ENCODE measurements at places on chromosomes 1 and 21. TPM values are rescaled to one million over a fixed set of nuclear protein-coding genes. Genes with fewer than 3 reads are reported as not detected.

Gene LYPD8
- not detected for total RNA-seq

Gene SPRR2G
- total RNA-seq: not detected

Gene TRIM67
- total RNA-seq: not detected

DNA sequence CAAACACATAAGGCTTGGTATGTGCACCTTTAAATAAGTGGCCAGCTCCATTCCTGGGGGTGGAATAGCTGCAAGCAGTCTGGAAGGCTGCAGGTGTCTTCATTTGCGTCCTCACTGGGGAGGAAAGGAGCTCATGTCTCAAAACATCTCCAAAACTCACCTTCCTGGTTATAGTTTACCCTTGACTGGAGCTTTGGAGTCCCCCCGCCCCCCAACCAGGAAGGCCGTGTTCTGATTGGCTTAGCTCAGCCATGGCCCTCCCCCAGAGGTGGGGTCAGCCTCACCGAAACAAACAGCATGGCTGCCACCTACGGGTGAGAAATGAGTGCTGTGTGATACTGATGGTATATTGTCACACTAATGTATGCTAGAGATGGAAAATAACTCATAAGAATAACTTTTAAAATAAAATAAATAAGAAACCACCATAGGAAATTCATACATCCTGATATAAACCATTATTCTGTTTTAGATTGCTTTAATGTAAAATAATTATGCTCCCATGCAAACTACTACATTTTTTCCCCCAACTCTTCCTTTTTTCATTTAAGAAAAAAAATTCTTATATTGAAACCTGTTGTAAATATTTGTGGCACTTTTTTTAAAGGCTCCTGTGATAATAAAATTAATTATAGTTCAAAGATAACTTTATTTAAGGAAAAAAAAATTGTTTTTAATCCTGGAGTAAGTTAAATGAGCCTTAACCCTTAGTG lies 90.8 kb downstream of the ZP4 start:
- peak; percentile 81 for DNase-seq
- no peaks in the 10 kb centered on the region for H3K36me3 ChIP-seq
- H3K4me1 ChIP-seq: no peaks in the 10 kb centered on the region
- H3K27me3 ChIP-seq: no peaks in the 10 kb centered on the region

GRCh38 chr1:15177710-15178166 lies 24.2 kb downstream of the TMEM51 start:
- no peaks in the 10 kb centered on the region for H3K27me3 ChIP-seq
- H3K4me3 ChIP-seq: no peak overlapping the region
- DNase-seq: no peak
- peaks cover 73% of the 10 kb centered on the region for H3K4me1 ChIP-seq
- H3K36me3 ChIP-seq: no peaks in the 10 kb centered on the region

DNA sequence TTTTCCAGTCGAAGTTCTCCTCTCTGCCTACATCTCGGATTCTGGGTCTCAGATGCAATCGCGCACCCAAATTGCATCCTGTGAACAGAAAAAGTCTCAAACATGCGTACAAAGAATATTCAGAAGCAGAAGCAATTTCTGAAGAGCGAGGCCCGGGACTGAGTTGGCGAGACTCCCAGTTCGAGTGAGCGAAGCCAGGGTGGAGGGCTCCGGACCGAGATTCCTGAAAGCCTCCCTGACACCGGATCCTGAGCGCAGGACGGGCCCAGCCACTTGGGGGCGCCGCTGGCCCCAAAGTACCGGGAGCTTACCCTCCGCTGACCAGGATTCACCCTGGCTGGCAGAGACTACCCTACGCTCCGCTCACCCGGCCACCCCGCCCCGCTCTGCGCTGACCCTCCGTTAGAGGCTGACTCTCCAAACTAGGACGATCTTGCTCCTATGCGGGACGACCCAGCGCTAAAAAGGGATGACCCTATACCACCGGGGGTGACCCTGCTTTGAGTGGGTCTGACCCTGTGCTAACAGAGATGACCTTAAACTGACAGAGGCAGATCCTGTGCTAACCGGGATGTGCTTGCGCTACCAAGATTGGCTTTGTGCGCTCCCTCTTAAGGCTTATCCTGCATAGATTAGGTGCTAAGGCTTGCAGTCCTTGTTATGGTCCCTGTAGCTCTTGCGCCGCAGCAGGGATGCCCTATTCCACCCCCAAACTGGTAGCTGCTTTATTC lies 12.1 kb downstream of the FOXD2 start:
- no peaks in the 10 kb centered on the region for H3K4me1 ChIP-seq
- no peak overlapping the region for H3K27ac ChIP-seq
- no peak overlapping the region for H3K4me3 ChIP-seq
- no peaks in the 10 kb centered on the region for H3K36me3 ChIP-seq

- H3K27me3 ChIP-seq: no peaks in the 10 kb centered on the region
- no peaks in the 10 kb centered on the region for H3K36me3 ChIP-seq
- no peak overlapping the region for H3K4me3 ChIP-seq
- peak overlapping the region; percentile 21 for H3K27ac ChIP-seq
Observed at GRCh38 chr1:174818951-174819350, 180.8 kb upstream of the CACYBP start.

DNA sequence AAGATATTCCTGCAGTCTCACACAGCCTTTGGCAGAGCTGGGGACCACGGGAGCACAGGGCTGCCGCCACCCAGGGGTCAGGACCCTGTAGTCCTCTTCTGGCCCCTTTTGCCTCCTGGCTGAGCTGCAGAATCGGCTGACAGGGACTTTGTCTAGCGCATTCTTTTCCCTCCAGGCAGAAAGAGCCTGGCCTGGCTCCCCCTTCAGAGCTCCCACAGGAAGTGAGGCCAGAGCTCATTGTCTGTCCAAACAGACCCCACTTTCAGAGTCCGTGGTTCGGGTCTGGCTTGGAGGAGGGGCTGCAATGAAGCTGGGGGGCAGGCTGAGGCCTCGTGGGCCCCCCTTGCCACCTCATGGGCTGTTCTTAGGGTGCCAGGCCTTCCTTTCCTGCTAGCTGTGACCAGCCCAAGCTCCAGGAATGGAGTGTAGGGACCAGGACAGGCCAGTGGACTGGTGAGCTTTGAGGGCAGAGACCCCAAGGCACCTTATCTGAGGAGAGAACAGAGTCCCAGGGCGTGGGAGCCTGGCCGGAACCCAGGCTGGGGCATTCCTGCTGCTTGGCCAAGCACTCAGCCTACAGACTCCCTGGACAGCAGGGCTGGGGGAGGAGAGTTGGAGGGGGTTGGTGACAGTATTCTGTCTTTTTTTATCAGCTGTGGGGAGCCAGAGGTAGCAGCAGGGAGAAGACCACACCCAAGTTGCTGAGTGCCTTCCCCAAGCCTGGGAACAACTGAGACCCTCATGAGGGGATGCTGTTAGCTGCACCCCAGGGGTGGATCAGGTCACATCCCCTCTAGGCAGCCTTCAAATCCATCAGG lies 4.7 kb downstream of the CELSR2 start:
- H3K4me3 ChIP-seq: no peak overlapping the region
- no peak for DNase-seq
- no peaks in the 10 kb centered on the region for H3K27me3 ChIP-seq
- H3K36me3 ChIP-seq: no peaks in the 10 kb centered on the region
- H3K4me1 ChIP-seq: peaks cover 34% of the 10 kb centered on the region
- peak overlapping the region; percentile 46 for H3K27ac ChIP-seq

DNA sequence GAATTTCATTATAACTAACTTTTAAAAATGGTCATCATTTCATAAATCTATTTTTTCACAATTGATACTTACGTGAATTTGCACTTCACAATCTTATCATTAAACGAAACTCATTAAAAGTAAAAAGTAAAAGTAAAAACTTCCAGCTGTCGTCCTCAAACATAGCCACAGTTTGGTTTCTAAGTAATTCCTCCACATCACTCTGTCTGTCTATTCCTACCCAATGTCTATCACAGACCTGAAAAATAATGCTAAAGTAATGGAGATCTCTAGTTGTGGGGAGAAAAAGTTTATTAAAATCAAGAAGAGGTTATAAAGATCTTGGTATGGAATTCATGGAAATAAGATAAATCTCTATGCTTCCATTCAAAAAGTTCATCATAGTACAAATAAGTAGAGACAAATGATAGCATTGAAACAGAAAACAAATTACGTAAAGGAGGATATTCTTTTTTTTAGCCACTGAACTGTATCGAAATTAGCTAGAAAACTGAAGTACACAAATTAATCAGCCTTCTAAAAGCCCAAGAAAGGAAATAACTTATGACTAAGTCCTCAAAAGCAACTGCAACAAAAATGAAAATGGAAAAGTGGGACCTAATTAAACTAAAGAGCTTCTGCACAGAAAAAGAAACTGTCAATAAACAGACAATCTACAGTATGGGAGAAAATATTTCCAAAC lies 148.6 kb downstream of the TIAM1 start:
- no peaks in the 10 kb centered on the region for H3K27me3 ChIP-seq
- no peak overlapping the region for H3K27ac ChIP-seq
- no peak for DNase-seq
- no peaks in the 10 kb centered on the region for H3K36me3 ChIP-seq
- H3K4me3 ChIP-seq: no peak overlapping the region
- H3K4me1 ChIP-seq: no peaks in the 10 kb centered on the region

- no peak for DNase-seq
- H3K36me3 ChIP-seq: no peaks in the 10 kb centered on the region
- H3K27me3 ChIP-seq: no peaks in the 10 kb centered on the region
- peak overlapping the region; percentile 12 for H3K4me3 ChIP-seq
Observed at GRCh38 chr1:66932291-66932690, 7.5 kb downstream of the MIER1 start.

DNA sequence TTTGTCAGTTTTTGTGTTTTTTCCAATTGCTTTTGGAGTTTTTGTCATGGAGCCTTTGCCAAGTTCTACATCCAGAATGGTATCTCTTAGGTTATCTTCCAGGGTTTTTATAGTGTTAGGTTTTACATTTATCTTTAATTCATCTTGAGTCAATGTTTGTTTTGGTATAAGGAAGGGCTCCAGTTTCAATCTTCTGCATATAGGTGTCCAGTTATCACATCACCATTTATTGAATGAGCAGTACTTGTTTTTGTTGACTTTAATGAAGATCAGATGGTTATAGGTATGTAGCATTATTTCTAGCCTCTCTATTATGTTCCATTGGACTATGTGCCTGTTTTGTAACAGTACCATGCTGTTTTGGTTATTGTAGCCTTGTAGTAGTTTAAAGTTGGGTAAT lies 1233.1 kb downstream of the PLA2G4A start:
- no peaks in the 10 kb centered on the region for H3K36me3 ChIP-seq
- no peak overlapping the region for H3K27ac ChIP-seq
- H3K4me3 ChIP-seq: no peak overlapping the region
- no peaks in the 10 kb centered on the region for H3K4me1 ChIP-seq
- no peak for DNase-seq

- H3K36me3 ChIP-seq: no peaks in the 10 kb centered on the region
- no peaks in the 10 kb centered on the region for H3K4me1 ChIP-seq
- H3K27ac ChIP-seq: no peak overlapping the region
- H3K27me3 ChIP-seq: no peaks in the 10 kb centered on the region
Observed at GRCh38 chr1:230773396-230774033, 26.3 kb downstream of the CAPN9 start.

DNA sequence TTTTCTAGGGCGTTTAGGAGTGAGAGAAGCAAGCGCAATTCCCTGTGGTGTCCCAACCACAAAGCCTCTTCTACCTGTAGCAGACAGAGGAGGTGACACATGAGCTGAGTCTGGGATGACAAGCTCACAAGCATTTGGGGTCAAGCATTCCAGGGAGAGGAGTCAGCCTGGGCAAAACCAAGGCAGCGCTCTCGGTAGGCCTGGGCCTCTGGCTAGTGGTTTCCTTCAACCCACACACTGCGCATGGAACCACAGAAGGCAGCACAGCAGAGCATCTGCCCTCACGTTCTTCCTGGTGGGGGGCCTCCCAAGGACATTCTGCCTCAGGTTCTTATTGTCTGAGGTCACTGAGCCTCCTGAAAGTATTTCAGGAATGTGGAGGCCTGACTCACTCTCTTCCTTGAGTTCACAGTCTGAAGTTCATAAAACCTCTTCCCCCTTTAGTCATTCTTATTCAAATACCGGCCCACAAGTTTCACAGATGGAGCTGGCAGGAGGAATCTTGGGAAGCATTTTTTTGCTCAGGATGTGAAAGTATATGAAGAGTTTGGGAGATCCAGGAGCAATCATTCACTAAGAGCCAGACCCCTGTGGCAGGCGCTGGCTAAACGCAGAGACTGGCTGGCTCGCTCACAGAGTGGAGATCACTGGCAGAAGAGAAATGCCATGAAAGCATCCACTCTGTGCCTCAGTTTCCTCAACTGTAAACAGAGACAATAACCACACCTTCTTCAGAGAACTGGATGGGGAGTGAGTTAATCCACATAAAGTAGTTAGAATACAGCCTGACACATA lies 26.8 kb downstream of the CCN1 start:
- H3K4me3 ChIP-seq: no peak overlapping the region
- H3K36me3 ChIP-seq: no peaks in the 10 kb centered on the region
- H3K27me3 ChIP-seq: no peaks in the 10 kb centered on the region
- H3K27ac ChIP-seq: no peak overlapping the region
- no peak for DNase-seq
- H3K4me1 ChIP-seq: no peaks in the 10 kb centered on the region

DNA sequence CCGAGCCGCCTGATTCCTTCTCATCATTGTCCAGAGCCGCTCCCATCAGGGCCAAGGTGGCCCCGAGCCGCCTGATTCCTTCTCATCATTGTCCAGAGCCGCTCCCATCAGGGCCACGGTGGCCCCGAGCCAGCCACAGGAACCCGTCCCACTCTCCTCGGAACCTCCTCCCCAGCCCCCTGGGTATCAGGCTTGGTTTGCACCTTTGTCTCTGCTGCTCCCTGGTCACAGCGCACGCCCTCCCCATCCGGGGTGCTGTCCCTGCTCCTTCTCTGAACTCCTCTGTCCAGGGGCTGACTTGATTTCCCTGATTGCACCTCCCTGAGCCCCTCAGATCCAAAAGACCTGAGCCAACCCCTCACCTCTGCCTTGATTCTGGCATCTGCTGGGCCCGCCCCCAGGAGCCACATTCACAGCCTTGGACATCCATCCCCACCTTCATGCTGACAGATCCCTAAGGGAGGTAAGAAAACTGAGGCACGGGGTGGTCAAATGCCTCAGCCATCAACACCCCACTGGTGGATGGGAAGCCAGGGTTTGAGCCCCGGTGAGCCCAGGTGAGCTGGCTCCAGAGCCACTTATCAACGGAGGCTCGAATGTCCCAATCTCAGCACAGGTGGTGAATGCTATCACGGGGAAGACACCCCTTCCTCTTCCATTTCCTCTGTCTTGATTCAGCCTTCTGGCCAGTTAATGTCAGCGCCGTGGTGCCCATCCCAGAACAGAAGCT lies 25.6 kb upstream of the COL18A1 start:
- no peaks in the 10 kb centered on the region for H3K36me3 ChIP-seq
- H3K27ac ChIP-seq: no peak overlapping the region
- no peak for DNase-seq

GRCh38 chr1:209190591-209191261 lies 392.8 kb upstream of the CAMK1G start:
- H3K4me1 ChIP-seq: no peaks in the 10 kb centered on the region
- DNase-seq: no peak
- no peak overlapping the region for H3K27ac ChIP-seq
- H3K36me3 ChIP-seq: no peaks in the 10 kb centered on the region
- no peaks in the 10 kb centered on the region for H3K27me3 ChIP-seq

Data from Peyer's patch (tissue), 4 donors.